NCI-H1092 (cell line): ENCODE measurements at places on chromosomes 12 and 14.

DNA sequence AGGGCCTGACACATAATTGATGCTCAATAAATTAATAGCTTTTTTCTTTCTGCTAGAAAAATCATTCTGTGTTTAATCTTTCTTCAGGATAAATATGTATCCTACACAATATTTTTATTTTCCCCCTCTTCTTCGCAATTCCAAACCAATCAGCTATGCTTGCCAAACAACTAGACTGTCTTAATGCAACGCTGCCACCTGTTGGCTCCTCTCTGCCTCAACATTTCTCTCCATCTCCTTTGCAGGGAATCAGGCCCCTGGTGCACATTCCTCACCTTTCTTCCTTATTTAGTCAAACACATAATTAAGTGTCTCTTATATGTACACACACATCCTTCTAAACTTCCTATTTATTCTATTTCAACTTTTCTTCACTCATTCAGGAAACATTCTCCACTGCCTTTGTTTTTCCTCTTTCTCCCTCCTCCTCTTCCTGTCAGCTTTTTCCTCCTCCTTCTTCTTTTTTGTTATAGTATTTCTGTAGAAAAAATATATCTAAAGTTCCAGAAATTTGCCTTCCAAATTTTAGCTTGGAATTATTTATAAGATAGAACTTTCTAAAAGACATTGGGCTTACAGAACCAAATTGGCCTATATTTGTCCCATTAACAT is 406.0 kb downstream of the PRKD1 start:
- no peak for DNase-seq

DNA sequence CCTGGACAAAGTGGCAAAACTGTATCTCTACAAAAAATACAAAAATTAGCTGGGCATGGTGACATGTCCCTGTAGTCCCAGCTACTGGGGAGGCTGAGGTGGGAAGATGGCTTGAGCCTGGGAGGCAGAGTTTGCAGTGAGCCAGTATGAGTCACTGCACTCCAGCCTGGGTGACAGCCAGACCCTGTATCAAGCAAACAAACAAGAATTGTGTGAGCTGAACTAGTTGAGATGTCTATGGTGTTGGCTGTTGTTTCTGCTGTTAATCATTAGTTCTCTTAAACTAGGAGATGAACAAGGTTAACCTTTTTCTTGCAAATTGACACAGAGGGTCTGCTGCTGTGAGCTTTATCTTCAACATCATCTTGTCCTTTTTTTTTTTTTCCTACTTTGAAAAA is 23.6 kb downstream of the RASSF3 start:
- DNase-seq, result no peak

DNA sequence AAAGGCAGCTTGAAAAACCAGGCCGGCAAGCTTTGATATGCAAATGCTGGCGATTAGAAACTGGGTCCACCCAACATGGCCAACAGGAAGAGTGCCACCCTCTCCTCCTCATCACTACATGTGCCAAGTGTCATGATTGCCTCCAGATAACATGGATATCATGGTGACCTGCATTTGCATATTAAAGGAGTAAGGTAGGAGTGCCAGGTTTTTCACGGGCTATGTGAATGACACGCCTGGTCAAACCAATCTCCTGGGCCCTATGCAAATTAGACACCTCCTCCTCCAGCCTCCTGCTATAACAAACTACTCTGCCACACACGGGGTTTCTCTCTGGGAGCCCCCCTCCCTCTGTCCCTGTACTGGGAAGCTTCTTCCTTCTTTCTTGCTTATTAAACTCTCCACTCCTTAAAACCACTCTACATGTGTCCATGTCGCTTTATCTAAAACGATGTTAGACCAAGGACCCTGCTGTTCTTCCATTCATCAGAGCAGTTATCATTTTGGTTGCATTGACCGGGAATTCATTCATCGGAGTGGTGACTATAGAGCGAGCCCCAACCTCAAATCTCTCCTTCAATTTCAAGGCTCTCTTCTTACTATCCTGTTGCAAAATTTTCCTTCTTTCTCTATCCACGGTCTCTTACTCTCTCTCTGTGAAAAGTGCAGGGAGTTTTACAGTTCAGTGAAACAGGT is 27.5 kb downstream of the APOBEC1 start:
- DNase-seq, result no peak

DNA sequence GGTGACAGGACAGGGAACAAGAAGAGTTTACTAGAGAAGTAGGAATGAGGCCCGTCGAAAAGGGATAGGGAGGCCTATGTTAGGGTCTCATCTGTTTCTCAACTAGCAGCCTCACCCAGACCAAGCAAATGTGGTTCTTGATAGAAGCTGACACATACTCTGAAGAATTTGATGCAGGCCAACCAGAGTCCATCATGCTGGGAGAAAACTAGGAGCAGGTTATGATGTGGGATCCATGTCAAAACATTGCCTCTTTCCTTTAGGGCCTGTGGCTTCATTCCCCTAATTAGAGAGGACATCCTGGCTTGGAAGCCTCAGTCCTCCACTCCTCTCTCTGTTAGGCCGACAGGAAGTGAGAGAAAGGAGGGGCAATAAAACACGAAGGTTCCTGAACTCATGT is 122.8 kb downstream of the NTF3 start:
- DNase-seq, result no peak
